Activated CD4-positive, alpha-beta T cell treated with anti-CD3 and anti-CD28 coated beads, Interleukin-2, amount 50 U/mL, for 4 hours (primary cell): ENCODE measurements at places on chromosomes 3 and 15.

DNA sequence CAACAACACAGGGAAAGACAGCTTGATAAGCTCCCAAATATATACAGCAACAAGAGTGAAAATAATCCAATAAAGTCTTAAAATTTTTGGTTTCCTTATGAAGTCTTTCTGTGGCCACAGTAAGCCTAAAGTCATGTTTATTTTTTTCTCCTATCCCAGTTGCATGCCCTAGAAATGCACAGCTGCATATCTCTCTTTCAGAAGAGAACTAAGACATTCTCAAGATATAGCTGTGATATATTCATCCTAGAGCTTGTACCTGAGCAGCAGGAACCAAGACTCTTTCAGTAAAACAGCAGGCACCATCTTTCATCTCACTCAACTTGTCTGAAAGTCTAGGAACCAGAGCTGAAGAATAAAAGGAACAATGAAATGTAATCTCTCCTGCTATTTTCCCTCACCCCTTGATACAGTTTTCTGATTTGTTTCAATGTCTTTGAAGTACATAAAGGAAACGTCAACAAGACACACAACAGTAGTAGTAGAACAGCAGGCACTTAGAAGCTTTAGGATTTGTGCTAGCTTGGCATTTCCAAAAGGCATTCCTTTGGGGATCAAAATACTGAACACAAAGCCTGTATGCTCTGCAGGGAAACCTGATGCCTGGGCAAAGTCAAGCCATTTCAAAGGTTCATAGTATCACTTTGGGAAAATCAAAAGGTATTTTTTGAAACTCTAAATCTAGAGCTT, 536.8 kb downstream of the PYDC2 start:
- DNase-seq: no peak

GRCh38 chr15:78304216-78305066, 5.0 kb upstream of the SKIC8 start:
- no peak for DNase-seq

DNA sequence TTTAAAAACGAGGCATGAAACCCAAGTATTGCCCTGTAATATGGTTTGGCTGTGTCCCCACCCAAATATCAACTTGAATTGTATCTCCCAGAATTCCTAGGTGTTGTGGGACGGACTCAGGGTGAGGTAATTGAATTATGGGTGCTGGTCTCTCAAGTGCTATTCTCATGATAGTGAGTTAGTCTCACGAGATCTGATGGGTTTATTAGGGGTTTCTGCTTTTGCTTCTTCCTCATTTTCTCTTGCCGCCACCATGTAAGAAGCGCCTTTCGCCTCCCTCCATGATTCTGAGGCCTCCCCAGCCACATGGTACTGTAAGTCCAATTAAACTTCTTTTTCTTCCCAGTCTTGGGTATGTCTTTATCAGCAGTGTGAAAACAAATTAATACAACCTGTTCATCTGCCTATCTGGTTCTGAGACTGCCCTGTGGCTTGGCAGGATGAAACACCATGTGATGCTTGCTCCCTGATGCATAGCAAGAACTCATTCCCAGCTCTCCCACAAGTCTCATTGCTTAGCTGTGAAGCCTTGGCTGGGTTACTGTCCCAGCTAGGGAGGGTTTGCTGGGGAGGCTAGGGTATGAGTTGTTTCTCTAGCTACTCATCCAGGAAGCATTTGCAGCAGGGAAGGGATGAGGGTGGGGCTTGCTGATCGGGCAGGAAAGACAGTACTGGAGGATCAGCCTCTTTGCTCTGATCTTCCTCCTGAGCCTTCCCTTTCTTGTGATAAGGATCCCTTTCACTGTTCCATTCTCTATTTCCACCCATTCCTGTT, 3.7 kb upstream of the SQOR start:
- no peak for DNase-seq

DNA sequence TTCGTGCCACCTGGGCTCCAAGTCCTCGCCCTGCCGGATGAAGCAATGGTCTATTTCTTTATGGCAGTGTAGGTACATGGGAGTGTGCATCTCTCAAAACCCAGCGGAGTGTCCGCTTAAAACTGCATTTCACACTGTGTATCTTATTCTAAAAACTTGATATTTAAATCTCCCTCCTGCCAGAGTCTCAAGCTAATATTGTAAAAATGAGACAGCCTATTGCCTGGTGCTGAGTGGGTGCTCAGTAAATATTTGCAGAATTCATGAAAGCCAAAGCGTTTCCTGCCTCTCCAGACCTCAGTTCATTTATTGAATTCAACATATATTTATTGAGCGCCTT, 330 bp upstream of the TBC1D2B start:
- no peak for DNase-seq

DNA sequence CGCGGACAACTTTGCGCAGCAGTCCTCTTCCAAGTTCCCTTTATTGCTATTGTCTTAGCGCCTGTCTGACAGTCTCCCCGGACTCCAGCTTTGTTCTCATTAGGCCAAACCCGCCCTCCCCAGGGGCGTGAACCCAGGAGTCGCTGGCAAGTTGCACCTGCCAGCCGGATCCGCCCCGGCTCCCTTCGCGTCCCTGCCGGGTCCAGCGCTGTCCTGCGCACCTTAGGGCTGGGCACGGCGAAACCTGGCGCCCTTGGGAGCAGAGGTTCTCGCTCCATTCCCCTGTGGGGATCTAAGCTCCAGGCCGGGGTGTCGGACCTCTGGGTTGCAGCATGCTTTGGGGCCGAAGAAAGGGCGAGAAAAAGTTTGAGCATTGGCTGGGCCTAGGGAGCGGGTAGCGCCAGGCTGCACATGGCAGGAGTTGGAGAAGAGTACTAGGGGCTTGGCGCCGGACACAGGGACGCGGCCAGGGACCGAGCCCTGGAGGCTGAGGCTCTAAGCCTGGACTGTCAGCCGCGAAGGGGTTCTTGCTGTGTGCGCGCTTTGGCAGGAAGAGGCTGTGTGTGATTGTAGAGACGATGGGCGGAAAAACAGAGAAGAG, 335.1 kb upstream of the THRB start:
- DNase-seq: no peak

DNA sequence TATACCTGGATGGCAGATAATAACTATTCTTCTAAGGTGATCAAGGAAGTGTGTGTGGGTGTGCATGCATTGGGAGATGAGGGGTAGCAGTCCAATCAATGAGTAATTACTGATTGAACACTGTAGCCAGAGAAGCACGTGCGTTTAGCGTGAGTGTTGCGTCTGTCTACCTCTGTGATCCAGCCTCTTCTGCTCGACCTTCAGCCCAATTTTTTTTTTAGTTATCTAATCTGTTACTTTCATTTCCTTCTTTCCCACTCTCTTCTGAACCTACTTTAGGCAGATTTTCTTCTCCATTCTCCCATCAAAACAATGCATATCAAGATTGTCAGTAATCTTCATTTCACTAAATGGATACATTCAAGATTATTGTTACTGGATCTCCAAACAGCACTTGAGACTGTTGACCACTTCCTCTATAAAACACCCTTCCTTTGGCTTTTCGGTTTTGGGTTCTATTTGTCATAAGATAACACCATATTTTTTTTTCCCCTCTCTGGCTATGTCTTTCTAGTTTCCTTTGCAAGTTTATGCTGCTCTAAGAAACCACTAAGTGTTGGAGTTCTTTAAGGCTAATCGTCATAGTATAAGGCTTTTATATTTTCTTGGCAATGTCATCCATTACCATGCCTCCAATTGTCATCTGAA, 41.0 kb downstream of the MCTP2 start:
- DNase-seq: no peak

- no peak for DNase-seq
Observed at GRCh38 chr15:62647843-62648505, 394.6 kb upstream of the TPM1 start.

GRCh38 chr3:113659101-113659541, 37.3 kb downstream of the USF3 start:
- no peak for DNase-seq

GRCh38 chr3:75985432-75985831, 200.1 kb upstream of the ZNF717 start:
- no peak for DNase-seq

DNA sequence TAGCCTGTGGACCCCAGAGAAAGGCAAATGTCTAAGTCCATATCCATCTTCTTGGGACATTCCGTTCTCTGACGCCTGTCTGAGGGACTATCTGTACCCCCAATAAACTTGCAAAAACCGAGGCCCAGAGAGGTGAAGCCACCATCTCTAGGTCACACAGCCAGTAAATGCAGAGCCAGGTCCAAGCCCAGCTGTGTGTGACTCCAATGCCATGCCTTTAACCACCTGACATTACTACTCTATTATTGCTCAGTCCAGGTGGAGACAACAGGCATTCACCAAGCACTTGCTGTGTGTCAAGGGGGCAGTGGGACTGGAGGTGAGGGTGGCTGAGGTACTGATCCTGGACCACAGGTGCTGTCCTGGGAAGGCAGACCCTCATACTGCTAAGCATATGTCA, 25.4 kb downstream of the CYP8B1 start:
- DNase-seq: no peak

DNA sequence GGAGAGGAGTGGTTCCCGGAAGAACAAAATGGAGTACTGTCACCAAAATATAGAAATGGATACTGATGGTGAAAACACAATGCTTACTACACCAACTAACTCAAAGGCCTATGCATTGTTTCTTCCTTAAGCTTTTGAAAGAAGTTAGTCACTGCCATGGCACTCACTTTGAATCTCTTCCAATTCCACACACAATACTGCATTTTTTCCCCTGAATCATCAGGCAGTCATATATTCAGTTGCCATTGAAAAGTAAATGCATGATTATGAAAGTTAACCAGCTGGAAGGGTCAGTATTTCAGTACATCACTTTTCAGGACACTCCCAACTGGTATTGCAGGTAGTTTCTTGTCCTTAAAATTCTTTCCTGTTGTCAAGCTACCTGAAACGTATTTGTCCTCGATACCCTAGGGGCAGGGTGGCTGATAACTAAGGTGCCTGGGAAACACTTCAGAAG, 9.0 kb upstream of the LRRFIP2 start:
- DNase-seq: no peak

DNA sequence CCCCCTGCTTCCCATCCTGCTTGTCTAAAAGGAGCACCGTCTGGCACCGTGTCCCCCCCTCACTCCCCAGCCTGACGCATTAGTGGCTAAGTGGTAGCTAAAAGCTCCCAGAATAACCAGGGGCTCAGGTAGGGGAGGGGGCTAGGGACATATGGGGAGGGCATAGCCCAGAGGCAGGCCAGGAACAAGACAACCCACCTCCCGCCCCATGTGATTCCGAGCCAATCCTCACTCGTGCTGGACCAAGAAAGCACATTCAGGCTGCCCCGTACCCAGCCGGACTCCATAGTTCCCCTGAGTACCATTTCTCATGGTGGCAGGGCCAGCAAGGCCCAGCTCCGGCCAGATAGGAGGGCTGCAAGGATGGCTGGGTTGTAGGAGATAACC, 11.5 kb downstream of the SEMA7A start:
- no peak for DNase-seq

DNA sequence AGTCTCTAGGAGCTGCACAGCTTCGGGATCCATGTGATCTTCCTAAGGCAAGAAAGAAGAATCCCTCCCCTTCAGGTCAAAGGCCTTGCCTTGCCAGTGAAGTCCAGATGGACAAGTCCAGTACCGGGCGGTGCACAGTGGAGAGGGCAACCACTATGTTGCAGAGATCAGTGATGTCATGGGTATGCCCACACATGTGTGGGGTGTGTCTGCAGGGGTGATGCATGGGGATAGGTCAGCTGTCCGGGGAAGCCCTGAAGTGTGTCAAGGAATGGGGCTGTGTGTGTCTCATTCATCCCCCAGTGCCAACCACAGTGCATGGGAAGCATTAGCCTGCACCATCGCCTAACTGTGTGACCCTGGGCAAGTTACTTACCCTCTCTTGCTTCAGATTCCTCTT, 66.5 kb downstream of the TLE3 start:
- no peak for DNase-seq

GRCh38 chr15:88607951-88608350, 13.2 kb upstream of the AEN start:
- no peak for DNase-seq

GRCh38 chr3:64970634-64971033, 282.8 kb upstream of the ADAMTS9 start:
- no peak for DNase-seq

DNA sequence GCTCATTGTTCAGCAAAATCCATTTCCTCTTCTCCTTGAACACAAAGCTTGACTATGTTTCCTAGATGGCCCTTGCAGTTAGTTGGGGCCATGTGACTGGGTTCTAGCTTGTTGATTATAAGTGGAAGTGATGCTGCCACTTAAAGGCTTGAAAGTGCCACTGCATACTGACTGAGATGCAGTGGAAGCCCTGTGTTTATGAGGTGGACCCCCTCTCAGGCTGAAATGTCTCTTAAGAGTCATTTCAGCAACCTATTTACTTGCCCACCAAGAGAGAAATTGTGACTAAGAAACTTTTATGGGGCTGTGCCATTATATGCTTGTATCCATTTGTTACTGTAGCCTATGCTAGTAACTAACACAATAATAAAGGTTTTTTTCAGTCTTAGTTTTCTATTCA, 8.4 kb upstream of the ANP32A start:
- peak; percentile 12 for DNase-seq

- DNase-seq: no peak
Observed at GRCh38 chr3:49406571-49407565, 4.9 kb downstream of the RHOA start.
